HuH-7.5 (cell line): ENCODE measurements at places on chromosomes 2 and 18.

DNA sequence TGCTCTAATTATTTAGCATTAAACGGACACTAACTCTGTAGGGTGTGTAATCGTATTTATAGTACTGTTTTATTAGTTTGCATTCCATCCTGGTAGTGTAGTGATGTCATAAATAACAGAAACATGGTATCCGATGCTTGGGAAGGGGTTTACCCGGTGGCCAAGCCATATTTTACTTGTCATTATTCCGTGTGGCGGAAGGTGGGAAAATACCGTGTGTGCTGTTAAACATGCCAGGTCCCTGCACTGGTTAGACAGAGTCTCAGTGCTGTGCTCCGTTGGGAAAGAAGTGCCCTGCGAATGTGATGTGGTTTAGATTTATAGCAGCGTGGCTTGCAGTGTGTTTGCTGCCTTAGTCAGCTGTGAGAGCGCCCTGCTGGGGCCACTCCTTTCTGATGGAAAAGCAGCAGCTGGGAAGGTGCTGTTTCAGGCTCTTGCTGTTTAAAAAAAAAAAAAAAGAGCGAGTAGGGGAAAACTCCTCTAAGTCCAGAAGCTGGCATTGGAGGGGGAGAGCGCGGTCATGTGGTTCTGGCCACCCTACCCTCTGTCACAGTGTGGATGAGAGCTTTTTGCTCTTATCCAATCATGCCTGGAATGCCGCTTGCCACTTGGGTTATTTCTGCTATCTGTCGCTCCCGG is 211.0 kb downstream of the NEDD4L start:
- DNase-seq, result no peak

GRCh38 chr2:175441181-175441761 is 259.8 kb upstream of the ATP5MC3 start:
- no peak for DNase-seq

GRCh38 chr2:57552885-57553284 is 493.7 kb upstream of the VRK2 start:
- no peak for DNase-seq

DNA sequence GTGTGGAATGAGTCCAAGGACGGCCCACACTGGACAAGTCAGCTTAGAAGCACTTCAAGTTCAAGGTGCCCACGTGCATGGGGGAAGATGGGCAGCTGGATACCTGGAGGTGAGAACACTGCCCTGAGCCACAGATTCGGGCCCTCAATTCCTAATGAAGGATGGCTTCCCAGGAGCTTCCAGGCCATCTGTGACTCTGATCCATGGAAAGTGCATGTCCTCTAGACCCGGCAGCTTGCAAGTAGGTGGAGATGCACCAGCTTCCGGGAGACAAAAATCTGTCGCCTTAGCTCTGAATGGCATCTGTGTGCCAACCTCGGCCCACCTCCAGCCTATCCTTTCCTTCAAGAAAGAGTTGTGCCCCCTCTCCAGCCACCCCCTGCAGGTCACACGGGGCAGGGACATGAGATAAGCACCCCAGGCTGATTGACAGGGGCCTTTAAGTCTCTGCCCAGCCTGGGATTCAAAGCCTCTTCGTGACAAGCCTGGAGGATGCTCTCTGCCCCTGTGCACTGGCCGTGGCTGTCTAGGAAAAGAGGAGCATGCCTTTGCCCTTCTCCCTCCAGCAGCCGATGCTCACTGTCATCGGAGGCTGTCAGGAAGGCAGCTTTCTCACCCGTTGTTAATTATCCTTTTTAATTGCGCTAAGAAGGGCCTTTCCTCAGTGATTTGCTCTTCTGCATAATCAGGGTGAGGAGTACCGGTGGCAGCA is 65.5 kb downstream of the BIN1 start:
- no peak for DNase-seq

GRCh38 chr2:232872826-232873225 is 2.8 kb downstream of the SNORC start:
- no peak for DNase-seq

DNA sequence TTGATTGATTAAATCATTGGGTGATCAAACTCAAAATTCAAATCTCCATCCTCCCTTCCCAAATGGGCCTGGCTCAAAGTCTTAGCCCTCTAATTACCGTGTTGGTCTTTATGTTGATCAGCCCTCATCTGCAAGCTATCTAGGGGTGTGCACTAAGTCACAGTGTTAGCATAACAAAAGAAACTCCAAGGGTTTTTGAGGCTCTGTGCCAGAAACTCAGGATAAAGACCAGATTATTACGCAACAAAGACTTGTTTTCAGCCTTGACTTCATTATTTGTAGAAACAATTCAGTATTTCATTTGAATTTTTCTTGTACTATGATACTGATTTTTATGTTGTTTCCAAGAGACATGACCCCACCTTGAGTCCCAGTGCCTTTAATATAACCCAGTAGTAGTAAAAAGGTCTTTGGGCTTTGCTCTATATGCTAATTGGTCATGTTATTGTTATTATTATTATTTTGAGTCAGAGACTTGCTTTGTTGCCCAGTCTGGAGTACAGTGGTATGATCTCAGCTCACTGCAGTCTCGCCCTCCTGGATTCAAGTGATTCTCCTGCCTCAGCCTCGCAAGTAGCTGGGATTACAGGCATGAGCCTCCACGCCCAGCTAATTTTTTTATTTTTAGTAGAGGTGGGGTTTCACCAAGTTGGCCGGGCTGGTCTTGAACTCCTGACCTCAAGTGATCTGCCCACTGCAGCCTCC is 13.9 kb downstream of the PSMD14 start:
- DNase-seq, result no peak

DNA sequence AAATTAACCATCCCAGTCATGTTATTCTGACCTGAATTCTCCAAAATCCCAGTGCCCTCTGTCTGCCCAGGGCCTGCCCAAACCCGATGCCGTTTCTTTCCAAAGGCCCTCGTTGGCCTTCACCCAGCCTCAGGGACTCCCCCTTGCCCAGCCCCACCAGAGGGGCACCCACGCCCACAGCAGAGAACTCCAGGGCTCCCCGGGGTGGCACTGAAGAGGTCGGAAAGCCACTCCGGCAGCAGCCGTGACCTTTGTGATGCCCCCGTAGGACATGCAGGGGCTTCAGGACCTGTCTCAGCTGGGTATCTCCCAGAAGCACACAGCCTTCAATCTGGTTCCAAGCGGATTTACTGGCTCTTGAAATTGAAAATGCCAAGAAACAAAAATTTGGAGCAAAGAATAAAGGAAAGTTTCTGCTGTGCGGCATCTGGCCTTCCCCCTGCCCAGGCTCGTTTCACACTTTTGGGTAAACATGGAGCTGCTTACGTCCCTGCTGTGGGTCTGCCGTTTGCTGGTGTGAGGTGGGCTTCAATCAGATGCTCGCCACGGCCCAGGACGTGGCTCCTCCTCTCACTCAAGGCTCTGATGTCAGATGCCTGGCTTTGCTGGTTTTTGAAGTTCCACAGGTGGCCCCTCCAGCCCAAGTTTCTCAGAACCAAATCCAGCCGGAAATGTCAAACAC is 101.3 kb downstream of the TPO start:
- DNase-seq, result no peak

DNA sequence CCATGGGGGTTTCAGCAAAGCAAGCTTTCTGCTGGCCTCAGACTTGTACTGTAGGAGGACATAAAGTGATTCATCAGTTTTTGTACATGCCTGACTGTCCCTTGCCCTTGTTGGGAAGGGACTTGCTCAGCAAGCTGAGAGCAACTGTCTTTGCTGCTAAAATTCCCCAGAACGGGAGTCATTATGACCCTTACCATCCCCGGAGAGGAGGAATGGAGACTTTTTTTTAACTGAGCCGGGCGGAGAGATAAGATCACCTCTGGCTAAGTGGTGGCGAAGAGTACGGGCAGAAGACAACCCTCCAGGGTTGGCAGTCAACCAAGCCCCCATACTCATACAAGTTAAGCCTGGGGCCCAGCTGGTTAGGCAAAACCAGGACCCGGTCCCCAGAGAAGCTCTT is 20.4 kb upstream of the NAGK start:
- DNase-seq, result no peak

DNA sequence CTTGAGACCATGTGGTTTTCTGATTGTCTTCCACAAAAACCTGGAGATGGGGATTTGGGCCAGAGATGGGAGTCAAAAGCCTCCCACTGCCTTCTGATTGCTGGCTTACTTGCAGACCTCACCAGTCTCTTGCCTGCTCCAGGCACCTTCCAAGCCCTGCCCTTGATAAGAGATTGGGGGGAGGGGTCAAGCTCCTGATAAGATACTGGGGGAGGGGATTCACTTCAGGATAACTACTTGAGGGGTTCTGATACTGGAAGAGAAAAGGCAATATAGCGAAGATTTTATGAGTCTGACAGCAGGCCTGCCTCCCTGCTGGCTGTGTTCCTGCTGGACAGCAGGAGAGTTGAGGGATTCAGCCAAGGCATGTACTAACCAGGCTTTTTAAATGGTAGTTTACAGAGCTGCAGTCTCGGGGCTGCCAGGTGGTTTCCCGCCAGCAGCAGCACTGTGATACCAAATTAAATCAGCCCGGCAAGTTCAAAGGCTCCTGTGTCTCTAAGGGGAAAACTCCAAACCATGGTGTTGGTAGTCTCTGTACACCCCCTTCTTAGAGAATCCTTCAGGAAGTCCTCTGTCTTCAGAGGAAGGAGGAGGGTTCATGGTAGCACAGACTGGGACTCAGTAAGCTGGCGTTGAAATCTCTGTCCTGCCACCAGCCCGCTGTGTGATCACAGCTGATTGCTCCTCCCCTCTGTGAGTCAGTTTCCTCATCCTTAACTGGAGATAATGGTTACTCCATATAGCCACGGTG is 58.3 kb downstream of the FBXO36 start:
- DNase-seq, result no peak

DNA sequence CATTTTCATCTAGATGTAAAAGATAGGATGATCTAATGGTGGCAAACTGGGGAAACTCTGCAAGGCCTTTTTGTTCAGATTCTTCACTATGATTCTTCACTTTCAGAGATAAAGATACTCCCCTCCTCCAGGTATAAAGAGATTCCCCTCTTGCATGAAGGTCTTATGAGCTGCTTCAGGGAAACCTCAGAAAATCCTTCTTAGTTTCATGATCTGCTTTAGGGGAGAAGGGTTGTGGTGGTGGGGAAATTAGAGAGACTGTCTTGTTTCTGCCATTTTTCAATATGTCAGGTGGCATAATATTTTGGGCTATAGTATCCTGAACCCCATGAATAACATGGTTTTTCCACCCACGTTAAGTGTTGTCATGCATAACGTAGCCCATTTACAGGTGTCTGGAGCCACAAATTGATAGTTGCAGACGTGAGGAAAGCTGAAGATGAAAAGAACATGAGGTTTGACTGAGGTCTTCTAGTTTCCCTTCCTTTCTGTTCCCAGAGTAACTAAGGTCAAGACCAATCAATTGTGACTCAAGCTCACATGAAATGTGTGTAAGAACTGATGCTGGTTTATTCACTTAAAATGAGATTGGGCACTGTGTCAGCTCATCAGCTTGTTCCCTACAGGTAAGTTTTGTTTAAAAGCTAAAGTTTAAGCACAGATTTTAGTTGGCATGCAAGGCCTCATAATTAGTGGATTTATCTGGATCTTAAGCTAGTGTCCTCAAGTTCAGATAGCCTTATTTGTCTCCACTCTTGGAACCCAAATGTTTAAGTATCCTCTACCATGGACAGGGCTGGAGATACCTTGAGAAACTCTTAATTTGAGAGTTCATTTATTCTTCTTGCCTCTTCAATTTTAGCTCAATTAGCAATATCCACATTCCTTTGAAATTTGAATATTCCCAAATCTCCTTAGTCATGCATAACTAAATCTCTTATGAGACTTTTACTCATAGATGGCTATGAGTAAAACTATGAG is 304.5 kb upstream of the FANCL start:
- DNase-seq, result no peak

DNA sequence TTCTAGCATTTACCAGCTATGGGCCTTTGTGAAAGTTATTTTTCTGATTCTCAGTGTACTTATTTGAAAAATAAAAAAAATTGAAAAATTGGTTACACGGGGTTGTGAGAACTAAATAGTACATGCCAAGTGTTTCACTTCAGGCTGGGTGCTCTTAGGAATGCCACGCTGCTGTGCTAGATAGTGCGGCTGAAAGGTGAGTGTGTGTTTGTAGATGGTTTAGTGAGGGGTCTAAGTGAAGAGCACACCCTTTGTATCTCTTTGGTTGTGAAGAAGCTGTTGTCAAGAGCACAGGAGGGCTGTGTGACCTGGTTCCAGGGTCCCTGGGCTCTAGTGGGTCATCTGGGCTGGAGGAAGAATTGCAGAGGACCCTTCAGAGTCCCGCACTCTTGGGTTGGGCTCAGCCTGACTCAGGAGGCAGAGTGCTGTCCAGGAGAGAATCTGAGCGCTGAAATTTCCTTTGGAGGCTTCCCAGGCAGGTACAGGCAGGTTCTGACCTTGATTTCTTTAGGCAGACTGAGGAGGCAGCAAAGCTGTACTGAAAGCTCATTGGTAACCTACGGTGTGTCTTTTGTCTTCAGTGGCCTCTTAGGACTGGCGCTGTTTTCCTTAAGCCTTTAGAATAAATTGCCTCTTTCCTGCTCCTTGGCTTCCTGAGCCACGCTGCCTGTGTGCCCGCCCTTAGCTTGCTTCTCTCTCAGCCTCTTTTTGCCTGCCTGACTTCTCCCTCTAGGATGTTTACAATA is 44.4 kb downstream of the MAP4K4 start:
- DNase-seq, result no peak

GRCh38 chr2:176507786-176508185 is 238.5 kb downstream of the MTX2 start:
- DNase-seq, result no peak

GRCh38 chr18:69770238-69770637 is 177.4 kb downstream of the CD226 start:
- DNase-seq, result no peak

GRCh38 chr2:134352844-134353243 is 99.0 kb downstream of the MGAT5 start:
- DNase-seq, result no peak

DNA sequence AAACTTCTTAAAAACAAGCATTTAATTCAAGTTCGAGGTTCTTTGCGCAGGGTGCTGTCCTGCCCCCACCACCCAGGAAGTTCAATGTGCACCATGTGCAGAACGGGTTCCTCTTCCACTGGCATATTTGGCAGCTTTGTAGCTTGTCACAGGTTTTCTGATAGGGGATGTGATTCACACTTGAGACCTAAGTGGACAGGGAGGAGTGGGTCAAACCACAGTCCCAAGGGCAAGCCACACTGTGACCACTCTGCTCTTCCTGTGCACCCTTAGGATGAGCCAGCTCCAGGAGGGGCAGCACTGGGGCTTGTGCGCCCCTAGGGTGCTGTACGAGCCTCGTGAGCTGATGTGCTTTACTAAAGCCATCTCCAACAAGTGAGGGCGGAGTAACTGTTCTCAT is 82.5 kb downstream of the TGFA start:
- no peak for DNase-seq

DNA sequence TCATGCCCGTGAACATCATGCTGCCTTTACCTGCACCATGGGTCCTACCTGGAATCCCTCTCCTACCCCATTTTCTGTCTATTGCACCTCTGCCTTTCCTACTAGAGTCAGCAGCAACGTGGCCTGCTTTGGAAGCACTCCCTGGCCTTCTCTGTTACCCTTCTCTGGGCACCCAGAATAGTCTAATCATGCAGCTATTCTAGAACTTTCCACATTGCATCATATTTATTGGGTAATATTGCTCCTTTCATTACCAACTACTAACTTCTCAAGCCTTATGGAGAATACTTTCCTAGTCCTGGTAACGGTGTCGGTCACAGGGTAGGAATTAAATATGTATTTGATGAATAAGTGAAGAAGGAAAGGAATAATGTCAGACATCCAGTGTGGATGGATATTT is 33.3 kb upstream of the CREG2 start:
- DNase-seq, result no peak

GRCh38 chr2:49621016-49621415 is 466.7 kb upstream of the FSHR start:
- no peak for DNase-seq
